ENCODE measurements at places on chromosomes 6 and 20.

DNA sequence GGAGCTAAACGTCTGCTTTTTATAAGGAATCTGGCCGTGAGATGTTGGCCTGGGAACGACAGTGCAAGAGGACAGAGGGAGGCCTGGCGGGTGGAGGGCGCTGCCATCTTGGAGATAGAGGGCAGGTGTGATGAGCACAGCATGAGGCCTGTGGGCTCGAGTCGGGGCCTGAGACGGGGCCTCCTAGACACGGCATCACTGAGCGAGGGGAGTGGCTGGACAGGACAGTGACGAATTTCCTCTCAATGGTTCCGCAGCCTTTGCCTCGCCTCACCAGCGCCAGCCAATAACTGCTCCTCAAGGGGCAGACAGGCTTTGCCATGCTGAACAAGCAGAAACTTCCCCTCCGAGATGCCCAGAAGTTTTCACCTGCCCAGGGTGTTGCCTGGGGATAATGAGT lies 376.7 kb downstream of the THBS2 start:
- no peak for DNase-seq

DNA sequence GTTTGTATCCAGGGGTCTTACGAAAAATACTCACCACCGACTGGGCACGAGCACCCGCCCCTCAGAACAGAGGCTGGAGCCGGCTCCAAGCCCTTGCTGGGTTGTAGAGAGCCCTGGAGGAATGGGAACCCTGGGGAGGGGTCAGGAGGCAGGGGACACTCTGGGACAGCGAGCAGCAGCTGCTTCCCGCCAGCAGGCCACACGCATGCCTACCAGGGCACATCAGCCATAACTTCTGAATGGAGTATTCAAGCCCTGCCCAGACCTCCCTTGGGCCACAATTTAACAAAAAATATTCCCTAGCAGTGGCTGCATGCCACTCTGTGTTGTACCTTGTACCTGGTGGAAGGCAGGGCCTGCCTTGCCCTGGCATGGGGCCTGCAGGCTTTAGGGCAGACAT lies 31.6 kb upstream of the CD93 start:
- DNase-seq, result no peak

GRCh38 chr6:13300643-13301590 lies 27.4 kb downstream of the TBC1D7 start:
- DNase-seq, result no peak

DNA sequence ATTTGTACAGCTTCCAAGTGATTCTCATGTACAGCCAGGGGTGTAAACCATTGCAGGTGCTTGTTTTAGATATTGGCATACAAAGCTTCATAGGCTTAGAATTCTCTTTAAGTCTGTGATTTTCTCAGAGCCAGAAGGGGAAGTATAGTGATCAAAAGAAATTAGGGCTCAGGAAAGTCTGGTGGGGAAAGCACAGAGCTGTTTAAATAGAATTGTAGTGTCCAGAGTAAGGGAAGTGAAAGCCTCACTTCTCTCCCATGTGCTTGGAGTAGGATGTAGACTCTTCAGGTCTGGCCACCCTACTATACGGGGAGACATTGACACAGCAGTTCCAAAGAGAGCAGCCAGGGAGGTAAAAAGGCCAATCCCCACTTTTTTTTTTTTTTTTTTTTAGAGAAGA lies 10.4 kb downstream of the GCNT2 start:
- no peak for DNase-seq

GRCh38 chr20:62710886-62711702 lies 2.5 kb downstream of the NTSR1 start:
- no peak for DNase-seq

GRCh38 chr6:33727932-33728331 lies 16.4 kb upstream of the UQCC2 start:
- DNase-seq, result no peak

DNA sequence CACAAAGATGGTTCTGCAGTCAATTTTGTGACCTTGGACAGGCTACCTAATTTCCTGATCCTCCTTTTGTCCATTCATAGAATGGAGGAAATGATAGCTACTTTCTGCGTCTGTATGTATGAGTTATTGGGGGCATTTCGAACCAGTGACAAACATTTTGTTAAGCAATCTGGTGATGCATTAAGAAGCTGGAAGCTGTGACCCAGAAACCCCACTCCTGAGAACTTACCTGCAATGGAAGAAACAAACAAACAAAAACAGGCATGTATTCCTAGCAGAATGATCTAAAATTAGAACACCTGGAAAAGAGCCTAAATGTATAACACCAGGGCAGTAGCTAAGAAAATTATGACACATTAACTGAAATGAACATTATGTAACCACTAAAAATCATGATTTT lies 33.4 kb upstream of the PRND start:
- no peak for DNase-seq

- DNase-seq, result no peak
These were observed 4.2 kb downstream of the PSMF1 start for GRCh38 chr20:1122388-1123315.

GRCh38 chr6:7691675-7692452 lies 34.0 kb upstream of the BMP6 start:
- DNase-seq, result no peak

DNA sequence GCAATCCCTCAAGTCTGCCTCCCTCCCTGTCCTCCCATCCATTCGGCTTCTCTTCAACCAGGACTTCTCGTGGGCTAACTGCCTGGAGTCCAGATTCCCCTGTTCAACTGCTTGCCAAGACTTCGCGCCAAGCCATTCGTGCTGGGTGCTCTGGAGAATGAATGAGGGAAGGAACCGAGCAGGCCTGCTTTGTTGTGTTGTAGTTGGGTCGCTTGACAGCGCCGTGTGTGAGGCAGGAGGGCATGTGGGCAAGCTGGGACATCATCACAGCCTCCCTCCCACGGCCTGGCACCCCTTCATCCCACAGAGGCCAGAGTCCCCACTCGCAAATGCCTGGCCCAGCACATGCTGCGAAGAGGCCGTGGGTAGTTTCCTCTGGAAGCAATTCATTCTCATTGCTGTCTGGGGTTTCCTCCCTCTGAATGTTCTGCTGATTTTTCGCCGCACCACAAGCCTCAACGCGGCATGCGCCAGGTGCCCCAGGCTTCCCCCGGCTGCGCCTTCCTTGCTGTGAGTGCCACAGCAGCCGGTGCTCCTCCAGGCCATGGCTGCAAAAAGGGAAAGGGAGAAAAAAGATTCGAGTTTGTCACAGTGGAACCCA lies 336.0 kb downstream of the QKI start:
- DNase-seq, result no peak

DNA sequence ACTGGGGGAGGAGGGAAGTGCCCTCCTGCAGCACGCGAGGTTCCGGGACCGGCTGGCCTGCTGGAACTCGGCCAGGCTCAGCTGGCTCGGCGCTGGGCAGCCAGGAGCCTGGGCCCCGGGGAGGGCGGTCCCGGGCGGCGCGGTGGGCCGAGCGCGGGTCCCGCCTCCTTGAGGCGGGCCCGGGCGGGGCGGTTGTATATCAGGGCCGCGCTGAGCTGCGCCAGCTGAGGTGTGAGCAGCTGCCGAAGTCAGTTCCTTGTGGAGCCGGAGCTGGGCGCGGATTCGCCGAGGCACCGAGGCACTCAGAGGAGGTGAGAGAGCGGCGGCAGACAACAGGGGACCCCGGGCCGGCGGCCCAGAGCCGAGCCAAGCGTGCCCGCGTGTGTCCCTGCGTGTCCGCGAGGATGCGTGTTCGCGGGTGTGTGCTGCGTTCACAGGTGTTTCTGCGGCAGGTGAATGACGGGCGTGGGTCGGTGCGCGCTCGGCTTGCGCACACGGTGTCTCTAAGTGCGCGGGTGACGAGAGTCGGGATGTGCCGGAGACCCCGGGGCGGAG lies at the start of gene CDKN1A:
CDKN1A (plus strand) TSS at position 227 of the 555 bp plus-strand sequence. CDS start 5,388 bp downstream, outside the sequence.
- DNase-seq, result peak; percentile 76

DNA sequence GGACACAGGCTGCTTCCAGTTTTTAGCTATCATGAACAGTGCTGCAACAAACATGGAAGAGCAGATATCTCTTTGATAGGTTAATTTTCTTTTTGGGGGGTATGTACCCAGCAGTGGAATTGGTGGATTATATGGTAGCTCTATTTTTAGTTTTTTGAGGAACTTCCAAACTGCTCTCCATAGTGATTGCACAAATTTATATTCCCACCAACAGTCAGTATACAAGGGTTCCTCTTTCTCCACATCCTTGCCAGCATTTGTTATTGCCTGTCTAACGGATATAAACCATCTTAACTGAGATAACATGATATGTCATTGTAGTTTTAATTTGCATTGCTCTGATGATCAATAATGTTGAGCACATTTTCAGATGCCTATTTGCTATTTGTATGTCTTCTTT lies 237.6 kb downstream of the MMUT start:
- DNase-seq, result no peak

GRCh38 chr6:112910256-112910655 lies 563.1 kb downstream of the RFPL4B start:
- DNase-seq, result no peak

- DNase-seq, result peak; percentile 77
These were observed 391 bp downstream of the MAPRE1 start for GRCh38 chr20:32819992-32820697.

DNA sequence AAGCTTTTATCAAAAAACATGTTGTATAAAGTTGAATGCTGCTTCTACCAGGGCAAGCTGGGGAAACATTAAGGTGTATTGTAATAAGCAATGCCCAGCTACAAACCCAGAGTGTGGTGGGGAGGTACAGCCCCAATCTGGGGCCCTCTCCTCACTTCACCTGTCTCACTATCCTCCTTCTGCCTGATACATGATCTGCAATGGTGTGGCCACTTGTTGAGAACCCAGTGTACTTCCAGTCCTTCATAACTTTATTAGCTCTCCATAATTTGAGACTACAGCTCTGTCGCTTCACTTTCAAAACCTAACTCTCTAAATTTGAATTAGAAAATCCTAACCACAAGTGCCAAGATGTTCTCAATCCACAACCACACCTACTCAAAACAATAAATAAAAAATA lies 84.9 kb downstream of the EPB41L2 start:
- no peak for DNase-seq

DNA sequence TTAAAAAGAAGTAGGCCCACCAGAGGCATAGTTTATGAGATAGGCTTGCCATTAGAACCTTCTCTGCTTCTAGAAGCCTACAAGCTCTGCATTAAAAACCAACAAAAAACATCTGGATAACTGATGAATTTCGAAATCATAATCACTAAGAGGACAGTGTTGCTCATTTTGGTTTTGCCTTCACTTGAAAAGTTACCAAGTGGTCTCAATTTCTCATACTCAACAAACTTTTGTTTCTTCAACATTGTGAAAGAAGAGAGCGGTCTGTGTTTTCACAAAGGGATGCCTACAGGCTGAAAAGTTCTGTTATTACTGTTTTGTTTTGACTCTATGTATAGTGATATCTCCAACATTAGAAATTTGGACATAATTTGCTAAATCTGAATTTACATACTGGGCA lies 98.9 kb downstream of the PDSS2 start:
- no peak for DNase-seq

DNA sequence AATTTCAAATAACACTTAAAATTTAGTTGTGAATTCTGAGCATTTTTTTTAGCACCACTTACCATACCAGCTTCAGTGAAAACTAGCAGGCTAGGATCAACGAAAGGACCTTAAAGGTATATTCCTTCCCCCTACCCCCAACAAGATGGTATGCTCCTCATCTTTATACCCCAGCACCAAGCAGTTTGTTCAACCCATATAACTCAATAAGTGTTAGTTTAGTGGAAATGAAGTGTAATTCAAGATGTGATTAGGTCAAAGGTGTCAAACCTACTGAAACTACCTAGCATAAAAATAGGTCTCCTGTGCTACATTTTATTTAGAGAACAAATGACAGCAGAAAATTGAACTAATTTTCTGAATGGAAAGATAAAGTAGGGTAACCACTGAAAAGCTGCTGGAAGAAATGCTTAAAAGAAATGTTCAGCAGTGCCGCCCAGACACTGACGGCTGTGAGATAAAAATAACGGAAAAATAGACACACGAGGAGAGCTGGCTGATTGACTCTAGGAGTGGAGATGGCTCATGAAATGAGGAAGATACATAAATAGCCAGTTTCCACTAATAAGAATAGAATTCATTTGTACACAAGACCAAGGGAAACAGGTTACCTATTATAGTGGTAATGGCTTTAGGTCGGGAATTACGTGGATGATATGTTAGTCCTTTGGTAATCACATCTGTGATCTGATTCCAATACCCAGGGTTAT lies 94.8 kb downstream of the IPCEF1 start:
- no peak for DNase-seq

GRCh38 chr6:5617179-5617578 lies 355.9 kb downstream of the FARS2 start:
- no peak for DNase-seq

Measured in SK-N-DZ (cell line).